AML-193 (cell line): ENCODE measurements at places on chromosomes 6 and 20.

- no peak for DNase-seq
These were observed 10.5 kb downstream of the ZBTB2 start for GRCh38 chr6:151380848-151381205.

DNA sequence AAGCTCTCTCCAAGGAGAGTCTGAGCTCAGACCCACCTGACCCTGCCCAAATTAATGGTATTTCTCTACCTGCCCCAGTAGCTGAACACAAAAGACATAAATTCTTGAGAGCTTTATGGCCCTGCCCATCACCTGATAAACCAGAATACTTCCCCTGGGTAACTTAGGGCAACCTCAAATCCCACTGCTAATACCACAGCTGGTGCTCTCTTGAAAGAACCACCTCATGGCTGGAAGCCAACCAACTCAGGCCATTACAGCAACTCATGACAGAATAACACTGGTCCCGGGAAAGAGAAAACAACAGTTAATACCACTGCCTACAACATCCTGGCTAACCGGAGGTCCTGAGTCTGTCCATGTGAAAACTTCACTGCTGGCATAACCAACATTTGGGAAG, 328.6 kb downstream of the NKAIN2 start:
- no peak for DNase-seq

GRCh38 chr20:227439-228105, 514 bp downstream of the DEFB129 start:
- DNase-seq = peak; percentile 66

- DNase-seq = no peak
These were observed 3.4 kb downstream of the TREM2 start for GRCh38 chr6:41159415-41160082.

DNA sequence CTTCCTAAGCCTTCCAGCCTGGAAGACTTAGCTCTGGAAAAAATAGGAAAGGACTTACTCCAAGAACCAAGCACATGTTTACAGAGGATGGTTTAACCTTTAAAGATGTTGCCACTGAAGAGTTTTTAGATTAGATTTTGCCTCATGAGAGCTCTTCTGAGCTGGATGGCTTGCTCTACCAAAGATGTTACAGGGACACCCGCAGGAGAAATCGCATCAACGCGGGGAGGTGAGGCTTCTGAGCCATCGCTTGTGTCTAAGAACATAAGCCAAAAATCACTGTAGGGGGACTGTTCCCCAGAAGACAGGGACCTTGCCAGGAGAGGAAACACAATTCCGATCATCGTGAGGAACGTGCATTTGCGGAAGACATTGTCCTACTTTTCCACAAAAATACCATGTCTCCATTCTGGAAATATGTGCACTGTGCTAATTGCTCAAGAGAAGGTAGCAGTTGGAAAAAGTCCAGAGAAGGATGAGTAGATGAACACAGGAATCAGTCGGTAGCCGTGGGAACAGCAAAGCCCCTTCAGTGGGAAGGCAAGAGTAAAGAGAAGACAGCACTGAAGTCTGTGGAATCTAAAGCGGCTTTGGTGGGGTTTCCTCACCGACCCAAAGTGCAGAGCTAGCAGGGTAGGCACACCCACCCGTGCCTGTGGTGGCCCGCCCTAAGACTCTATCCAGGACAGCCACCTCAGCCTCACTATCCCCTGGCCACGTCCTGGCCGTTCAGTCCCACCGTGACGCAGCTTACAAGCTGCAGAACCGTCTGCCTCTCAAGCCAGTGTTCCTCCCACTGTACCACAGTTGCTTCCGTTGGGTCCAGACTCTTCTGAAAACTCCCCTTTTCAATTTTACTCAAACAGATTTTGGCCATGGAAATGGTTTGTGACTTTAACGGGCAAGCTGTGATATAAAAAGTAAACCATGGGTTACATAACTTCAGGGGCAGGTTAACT, 334.8 kb downstream of the NRN1 start:
- DNase-seq = no peak

GRCh38 chr6:130966344-130966980, 96.6 kb downstream of the EPB41L2 start:
- DNase-seq = no peak

DNA sequence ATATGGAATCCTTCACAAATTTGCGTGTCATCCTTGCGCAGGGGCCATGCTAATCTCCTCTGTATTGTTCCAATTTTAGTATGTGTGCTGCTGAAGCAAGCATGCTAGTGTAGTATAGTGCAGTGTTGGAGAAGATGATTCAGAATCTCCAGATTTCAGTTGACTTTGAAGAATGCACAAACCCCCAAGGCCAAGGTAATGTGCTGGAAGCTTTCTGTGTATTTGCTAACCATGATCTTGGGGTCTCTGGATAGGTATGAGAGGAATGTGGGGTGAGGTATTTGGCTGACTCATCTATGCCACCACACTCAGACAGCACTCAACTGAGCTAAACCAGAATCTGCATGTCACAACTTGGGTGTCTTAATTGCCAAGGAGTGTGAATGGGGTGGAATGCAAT, 42.6 kb upstream of the DEK start:
- DNase-seq = no peak

DNA sequence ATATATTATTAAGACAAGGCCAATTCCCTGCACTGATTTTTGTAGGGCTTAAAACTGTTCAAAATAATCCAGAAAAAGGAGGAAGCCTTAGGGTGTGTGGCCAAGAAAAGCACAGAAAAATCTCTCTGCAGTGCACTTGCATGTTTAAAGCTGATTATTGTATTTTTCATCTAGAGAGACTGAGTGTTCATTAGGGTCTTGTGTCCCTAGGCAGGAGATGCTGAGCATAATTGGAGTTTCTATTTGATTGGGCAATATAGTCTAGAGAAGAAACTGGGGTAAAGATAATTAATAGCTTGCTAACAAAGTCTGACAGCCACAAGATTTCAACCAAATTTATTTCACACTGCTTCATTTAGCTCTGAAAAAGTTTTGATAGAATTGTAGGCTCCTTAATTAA, 2.4 kb downstream of the FLRT3 start:
- no peak for DNase-seq

DNA sequence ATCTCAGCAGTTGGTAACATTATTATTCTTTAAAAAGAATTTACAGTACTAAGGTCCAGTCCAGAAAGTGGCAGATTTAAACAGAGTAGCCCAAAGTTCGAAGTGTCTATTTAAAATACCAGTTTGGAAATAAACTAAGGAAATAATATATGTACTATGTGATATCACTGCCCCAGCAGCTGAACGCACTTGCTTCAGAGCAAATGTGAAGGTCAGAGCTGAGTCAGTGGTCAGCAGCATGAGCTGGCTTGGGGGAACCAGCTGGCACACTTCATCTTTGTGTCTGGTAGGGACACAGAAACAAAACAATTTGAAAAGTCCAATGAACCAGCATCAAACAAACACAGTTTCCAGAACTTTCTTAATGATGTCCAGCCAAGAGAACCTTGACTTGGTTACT, 15.4 kb downstream of the TMEM14B start:
- DNase-seq = no peak

- no peak for DNase-seq
These were observed at the start of gene ULBP1 for GRCh38 chr6:149963462-149964307. TSS of gene ULBP1 (plus strand) at chr6:149963943. CDS start at chr6:149964050, 107 bp downstream.

DNA sequence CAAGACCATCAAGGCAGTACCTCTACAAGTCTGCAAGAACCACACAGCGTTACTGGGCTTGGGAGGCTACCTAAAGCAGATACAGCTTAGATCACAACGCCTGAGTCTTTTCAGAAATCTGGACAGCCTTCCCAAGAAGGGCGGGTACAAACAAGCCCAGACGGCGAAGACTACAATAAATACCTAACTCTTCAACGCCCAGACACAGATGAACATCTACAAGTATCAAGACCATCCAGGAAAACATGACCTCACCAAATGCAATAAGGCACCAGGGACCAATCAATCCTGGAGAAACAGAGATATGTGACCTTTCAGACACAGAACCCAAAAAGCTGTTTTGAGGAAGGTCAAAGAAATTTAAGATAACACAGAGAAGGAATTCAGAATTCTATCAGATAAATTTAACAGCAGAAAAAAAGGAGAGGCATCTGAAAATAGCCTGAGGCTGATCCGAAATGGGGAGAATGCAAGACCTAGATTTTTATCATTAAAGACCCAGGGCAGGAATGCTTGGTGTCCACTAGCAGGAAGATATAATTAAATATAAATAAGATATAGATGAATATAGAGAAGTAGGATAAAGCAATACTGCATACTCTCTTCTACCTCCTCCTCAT, 131.7 kb upstream of the COL21A1 start:
- DNase-seq = no peak

DNA sequence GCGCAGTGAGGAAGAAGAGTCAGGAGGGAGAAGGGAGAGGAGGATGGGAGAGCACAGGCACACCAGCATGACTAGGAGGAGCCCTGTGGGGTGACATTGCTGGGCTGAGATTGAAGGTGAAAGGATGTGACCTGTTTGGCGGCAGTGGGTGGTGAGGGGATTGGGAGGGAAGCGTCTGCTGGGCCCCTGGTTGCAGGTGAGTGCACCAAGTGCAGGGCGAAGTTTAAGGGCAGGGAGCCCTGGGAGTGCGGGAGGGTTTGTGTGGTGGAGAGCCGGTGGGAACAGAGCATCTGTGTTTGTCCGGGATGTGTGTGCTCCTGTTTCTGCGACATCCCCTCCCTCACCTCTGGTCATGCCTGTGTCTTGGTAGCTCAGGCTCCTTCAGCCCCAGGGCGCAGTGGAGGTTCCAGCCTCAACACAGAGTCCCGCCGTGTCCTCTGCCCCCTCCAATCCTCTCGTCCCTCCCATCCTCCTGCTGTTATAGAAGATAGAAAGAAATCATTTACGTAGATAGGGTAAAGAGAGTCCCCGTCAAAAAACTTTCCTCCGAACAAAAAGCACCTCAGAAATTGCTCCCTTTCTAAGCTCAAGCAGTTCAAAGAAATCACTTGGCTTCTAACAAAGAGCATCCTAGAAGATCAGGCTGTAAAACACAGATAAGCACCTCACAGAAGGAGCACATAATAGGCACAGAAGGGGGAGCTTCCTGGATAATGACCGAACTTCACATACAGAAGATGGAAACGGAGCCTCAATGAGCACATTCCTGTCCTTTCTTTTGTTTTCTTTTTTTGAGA, 25.0 kb downstream of the ULBP1 start:
- no peak for DNase-seq

- DNase-seq = no peak
These were observed 10.1 kb downstream of the JARID2 start for GRCh38 chr6:15255909-15256395.

- DNase-seq = no peak
These were observed 377.1 kb upstream of the BTBD3 start for GRCh38 chr20:11540558-11540957.

DNA sequence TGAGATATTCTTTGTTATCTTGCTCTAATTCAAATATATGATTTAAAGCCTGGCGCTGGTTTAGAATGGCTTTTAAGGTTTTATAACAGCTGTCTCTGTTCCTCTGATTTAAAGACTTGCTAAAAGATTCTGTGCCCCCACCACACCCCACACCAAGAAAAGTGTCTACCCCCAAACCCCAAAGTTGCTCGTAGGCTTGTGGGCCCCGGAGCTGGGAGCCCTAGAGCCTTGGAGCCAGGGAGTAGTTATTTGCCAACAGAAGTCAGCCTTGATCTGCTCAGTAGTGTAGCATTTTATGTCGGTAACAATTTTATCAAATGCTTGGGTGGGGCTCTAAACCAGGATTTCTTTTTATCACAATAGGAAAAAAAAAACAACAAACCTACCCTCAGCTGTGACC, 105.2 kb upstream of the TRAF3IP2 start:
- DNase-seq = no peak

DNA sequence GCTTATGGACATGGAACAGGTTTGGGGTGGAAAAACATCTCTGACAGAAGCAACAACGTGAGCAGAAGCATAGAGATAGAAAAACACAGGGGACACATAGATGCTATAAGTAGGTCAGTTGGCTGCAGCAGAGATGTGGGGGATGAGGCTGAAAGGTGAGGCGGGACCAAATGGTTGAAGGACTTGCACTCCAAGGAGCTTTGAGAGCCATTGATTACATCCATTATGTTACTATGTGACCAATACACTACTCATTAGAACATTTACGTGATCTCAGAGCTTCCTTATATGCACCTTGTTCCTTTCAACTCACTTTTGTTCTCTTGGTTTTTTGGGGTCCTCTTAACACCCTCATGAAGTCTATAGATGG, 47.9 kb upstream of the TTPAL start:
- DNase-seq = no peak

DNA sequence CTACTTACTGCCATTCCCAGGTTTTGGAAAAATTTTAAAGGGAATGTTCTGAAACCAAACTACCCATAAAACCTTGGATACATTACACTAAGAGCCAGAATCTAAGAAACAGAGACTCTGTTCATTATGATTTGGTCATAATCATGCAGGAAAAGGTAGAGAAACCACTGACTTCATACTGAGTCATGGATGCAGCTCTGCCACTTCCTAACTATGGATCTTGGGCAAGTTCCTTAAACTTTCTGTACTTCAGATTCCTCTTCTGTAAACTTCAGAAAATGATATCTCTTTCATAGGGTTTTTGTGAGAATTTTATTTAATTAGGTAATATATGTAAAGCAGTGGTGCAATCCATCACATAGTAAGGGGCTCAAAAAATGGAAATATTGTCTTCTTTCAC, 20.0 kb downstream of the PLA2G7 start:
- peak; percentile 73 for DNase-seq

DNA sequence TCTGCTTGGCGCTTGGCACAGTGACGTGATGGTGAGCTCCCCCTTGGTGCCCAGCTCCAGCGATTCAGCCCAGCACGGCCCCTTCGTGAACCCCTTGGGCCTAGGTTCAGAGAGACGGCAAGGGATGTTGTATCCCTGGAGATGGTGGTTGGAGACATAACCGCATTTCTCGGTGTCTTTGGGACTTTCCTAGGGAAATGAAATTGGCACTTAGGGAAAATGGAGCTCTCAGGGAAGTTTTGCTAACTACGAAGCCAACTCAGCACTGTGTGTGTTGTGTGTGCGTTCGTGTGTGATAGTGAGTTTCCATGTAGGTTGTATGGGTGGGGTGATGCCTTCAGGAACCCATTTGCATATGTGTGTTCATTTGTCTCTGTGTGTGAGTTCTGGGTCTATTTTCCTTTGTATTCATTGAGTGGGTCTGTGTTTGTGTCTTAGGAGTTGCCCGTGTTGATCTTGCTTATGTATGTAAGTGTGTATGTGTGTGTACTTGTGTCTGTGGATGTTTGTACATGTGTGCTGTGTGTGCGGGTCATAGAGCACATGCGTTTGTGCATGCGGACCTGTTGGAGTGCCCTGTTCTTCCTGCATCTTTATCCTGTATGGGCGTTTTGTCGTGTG, 46.4 kb downstream of the HNF4A start:
- no peak for DNase-seq
